ENCODE measurements at places on chromosomes 7 and 10.

DNA sequence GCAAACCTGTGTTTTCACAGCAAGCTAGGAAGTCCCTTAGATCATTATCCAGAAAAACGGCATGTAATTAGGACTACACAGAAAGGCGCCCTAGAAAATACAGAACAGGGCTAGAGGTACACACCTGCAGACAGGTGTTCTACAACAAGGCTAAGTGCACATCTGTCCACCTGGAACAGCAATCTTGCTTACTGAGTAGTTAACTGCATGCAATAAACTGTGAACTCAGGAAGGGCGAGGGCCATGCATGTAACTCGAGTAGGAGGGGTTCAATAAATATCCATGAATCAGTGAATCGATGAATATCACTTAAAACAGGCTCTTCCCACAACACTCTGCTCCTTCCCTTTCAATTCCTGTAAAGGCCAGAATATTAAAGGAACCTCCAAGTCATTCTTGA is 22.0 kb downstream of the FAM171A1 start:
- no peak for DNase-seq

- DNase-seq = no peak
These were observed 3.6 kb downstream of the SEC23IP start for GRCh38 chr10:119896061-119896655.

DNA sequence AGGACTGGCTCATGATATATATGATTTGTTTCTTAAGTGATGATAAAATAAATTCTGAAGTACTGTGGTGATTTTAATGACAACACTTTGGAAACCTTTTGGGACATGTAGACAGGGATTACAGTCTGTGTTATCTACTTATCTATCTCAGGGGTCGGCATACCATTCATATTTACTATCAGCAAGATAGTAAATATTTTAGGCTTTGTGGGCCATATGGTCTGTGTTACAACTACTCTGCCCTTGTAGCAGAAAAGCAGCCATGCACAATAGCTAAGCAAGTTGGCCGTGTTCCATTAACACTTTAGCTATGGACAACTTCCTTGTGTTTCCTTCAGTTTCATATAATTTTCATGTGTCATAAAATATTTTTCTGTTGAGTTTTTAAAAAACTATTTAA is 97.8 kb upstream of the PRPS1L1 start:
- peak; percentile 63 for DNase-seq

GRCh38 chr10:68462536-68462935 is 9.2 kb downstream of the DNA2 start:
- no peak for DNase-seq

DNA sequence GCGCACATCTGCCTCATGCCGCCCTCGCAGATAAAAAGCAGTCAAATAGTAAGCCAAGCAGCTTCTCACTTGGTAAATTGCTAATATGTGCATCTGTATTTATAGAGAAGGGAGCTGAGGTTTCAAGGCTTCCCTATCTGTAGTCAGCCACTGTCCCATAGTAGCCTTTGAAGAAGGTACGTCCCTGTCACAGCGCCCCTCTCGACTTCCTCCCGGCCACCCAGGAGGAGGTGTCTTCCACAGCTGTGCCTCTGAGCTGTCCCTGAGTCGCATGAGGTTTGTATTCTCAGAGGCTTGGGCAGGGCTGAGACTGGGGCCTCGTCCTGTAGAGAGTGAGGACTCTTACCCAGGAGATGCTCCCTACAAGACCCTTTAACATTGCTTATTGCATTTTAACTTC is 49.0 kb downstream of the SPOCK2 start:
- DNase-seq = no peak

DNA sequence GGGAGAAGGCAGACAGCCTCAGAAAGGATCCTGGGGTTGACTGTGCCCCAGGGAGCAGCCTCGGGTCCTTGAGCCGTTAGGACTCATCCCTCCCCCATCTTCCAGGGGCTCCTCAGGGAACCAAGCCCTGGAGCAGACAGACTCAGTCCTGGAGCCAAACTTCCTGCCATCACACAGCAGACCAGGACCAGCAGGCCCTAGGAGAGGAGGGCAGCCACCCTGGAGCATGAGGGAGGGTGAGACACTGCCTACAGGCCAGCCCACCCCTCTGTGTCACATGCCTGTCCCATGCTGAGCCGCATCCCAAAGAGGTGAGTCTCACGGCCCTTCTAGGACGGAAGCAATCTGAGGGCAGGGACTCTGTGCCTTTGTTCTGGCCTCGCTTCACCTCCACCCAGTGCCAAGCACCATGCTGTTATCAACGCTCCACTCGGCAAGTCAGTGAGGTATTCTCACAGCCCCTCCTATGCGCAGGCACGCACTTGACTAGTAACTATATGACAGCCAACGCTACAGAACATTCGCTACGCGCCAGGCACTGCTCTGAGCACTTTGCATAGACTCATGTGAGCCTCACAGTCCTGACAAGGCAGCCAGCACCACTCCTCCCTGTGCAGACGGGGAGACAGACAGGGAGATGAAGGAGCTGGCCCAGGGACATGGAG is 19.1 kb downstream of the MAD1L1 start:
- no peak for DNase-seq

DNA sequence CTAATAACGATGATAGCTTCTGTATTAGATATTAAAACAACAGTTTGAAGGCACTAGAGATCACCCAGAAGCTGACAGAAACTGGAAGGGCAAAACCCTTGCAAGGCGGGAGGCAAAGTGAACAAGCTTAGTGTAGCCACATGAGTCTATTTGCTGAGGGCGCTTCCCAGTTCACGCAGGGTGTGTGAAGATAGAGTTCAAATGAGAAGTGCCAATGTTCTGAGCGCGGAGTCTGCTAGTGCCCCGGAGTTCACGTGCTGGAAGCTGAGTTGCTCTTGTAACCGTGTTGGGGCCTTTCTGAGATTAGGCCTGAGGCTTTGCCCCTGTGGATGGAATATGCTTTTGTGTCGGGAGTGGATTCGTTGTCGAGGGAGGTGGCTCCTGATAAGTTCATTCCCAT is 16.6 kb upstream of the GTPBP4 start:
- DNase-seq = no peak

DNA sequence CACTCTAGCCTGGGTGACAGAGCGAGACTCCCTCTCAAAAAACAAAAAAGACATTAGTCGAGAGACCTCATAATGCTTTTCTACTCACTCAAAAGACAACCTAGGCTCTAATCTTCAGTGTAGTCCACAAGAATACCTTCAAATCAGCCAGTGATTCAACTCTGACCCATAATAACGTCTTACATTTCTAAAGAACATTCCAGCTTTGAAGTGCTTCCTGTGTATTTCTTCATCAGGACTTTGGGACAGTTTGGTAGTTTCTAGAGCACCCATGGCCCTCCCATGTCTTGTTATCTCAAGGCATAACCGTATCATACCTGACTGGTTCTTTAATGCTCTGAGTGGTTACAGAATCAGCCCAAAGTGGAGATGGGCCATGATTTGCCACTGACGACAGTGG is 221.3 kb downstream of the SKIDA1 start:
- no peak for DNase-seq

GRCh38 chr10:109880886-109881768 is 42.2 kb downstream of the XPNPEP1 start:
- no peak for DNase-seq

DNA sequence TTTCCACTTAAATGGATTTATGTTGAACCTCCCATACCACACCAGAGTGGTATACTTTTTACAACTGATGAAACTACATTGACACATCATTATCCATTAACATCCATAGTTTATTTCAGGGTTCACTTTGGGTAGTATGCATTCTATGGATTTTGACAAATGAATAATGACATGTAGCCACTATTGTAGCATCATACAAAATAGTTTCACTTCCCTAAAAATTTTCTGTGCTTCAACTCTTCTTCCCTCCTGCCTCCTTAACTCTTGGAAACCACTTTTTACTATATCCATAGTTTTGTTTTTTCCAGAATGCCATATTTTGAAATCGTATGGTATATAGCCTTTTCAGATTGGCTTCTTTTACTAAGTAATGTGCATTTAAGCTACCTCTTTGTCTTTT is 199.5 kb upstream of the TMEM196 start:
- DNase-seq = no peak
